ENCODE measurements at places on chromosomes 1 and 21.
A peak's percentile ranks its signal among the peaks of the same experiment; 100 is the strongest.

- DNase-seq, result peak; percentile 71
Observed at GRCh38 chr1:197868751-197869489, 33.5 kb upstream of the C1orf53 start.

GRCh38 chr1:229116114-229116513, 154.8 kb upstream of the RAB4A start:
- DNase-seq, result no peak

- no peak for DNase-seq
Observed at GRCh38 chr1:201876148-201876818, 12.4 kb upstream of the SHISA4 start.

GRCh38 chr21:27647921-27648320, 681.0 kb upstream of the ADAMTS5 start:
- DNase-seq, result no peak

- no peak for DNase-seq
Observed at GRCh38 chr1:65983500-65983899, 190.8 kb downstream of the PDE4B start.
